SHP77 treated with DMSO at 0.1 percent for 48 hours (cell line): ENCODE measurements at places on chromosomes 1 and 21.

DNA sequence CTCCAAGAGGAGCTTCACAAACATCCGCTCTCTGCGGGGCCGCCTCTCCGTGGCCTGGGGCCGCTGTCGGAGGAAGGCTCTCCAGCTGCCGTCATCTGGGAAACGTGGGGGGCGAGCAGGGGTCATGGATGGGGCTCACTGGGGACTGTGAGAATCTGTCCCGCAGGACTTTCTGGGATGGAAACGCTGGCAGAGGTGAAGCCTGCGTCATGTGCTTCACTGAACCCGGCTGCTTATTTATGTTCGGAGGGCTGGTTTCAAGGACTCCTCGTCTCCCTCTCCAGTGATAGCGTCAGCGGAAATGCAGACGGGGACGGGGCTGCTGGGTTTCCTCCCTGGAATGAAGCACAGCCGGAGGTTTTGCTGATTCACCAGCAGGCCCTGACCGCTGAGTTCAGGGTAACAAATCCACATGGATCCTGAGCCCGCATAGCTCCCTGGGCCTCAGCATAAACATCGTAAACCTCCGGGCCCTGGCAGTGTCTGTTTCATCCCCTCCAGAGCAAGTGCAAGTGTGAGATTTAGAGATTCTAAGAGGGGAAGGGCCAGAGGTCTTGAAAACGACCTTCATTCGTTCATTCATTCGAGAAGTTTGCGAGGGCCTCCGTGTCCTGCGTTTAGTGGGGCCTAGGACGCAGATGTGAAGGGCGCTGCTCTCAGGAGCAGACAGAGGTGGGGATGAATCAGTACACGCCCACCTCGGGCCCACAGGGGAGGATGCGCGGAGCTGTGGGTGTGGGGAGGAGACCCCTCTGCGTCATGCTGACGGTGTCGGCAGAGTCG is 7.0 kb upstream of the POFUT2 start:
- no peak for DNase-seq

- no peak for DNase-seq
Measured at GRCh38 chr1:153532181-153532580, 3.6 kb downstream of the S100A6 start.

DNA sequence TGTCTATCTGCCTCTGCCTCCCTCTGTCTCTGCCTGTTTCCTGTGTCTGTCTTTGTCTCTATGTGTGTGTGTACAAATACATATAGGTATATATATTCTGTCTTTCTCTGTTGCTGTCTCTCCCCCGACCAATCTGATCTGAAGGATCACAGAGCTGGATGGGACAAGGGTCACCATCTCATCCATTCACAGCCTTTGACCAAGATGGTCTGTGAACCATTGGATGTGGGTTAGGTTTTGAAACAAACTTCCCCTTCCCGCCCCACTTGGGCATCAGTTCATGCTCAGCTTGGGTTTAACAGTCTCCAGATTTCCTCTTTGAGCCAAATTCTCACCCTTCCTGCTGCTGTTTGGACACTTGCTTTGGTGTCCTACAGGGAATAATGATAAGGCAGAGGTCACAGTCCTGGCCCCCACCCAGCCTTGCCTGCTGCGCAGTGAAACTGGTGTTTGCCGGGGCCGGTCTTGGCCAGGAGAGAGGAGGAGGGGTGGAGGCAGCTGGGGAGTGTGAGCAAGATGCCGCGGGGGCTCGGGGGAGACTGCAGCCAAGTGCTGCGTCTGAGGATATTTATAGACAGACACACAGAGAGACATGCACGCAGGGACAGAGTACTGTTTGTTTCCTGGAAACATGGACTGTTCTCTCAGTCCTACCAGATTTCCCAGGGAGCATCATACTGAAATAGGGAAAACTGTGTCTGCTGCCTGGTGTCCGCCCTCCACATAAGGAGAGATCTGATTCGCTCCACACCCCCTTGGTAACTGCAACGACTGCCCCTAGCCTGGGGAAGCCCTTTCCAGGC is 27.0 kb upstream of the BTG2 start:
- peak; percentile 88 for DNase-seq

DNA sequence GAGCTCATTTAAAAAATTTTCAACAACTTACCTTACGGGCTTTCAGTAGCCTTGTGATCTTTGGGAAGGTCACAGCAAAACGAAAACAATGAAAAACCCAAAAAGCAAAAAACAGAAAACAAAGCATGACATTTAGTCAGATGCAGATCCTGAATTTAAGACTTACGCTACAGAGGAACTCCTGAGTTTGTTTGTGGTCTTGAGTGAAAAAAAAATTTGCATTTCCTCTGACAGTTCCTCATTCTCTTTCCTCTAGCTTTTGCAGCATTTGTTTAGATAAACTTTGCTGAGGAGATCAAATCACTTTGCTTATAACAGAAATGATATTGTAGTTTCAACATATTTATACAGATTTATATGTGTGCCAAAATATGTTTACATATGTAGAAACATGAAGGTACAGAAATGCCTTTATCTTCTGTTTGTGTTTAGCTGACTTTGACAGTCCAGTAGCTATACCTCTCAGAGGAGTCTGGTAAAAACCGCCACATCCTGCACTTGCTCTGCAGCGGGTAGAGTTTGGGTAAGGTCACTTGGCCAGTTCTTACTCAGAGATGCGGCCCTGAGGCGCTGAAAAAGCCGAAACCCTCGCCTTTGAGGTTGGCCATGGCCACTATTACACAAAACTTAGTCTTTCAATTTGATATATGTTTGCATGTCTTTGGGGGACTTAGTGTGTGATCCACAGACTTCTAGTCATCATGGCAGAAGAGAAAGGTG is 142.5 kb downstream of the TNR start:
- DNase-seq = no peak

DNA sequence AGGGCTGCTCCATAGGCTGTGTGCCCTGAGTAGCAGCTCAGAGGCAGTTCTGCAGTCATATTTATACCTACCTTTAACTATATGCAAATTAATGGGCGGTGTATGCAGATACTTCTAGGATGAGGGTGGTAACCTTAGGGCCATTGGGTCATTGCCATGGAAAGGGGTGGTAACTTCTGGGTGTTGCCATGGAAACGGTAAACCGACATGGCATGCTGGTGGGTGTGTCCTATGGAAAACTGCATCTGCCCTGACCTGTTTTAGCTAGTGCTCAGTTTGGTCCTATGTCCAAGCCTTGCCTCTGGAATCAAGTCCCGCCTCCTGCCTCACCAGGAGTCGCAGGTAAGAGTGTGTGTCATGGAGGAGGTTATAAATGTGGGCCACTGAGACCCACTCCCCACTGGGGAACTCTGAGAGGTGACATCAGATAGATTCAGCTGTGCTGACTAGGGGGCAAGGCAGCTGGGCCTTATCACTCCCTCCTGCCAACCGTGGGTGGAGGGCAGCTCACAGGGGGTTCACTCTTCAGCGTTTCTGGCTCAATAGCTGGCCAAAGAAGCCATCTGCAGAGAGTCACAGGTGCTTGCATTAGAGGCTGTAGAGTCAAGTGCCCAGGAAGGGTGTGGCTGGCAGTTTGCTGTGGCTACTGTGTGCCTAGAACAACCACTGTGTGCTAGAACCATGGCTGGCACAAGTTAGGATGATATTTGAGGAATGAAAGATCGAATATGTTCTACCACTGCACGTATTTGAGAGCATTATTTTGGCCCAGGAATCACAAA is 19.0 kb downstream of the BACE2 start:
- DNase-seq = no peak

GRCh38 chr1:59505596-59506028 is 208.7 kb downstream of the FGGY start:
- no peak for DNase-seq

DNA sequence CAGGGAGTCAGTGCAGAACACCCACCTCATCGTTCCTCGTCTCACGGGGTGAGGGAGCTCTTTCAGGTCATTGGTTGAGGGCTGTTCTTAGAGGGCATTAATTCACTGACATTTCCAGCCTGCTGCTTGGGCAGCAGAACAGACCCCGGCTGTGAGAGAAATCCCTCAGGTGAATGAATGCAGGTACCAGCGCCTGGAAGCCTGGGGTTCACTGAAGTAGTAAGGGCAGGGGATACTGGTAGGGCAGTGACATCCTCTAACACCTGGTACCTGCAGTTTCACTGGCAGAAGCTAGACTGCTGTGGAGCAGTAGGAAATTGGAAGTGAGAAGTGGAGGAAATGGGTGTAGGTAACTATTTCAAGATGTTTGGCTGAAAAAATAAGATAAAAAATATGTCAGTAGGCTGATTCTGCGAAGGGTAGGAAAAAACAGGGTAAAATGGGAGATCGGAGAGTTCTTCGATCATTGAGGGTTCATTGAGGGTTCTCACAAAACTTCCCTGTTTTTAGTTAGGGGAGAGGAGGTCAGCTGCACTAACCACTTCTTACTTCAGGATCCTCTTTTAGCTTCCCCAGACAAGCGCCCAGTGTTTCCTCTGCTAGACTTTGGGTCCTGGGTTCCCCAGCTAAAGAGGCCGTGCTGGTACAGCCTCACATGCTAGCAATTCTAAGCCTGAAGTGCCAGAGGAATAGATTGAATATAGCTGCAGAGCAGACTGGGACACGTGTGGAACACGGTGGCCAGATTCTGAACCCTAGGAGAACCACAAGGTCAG is 55.2 kb downstream of the RNF220 start:
- no peak for DNase-seq

GRCh38 chr1:53014791-53015507 is 47.1 kb upstream of the PODN start:
- DNase-seq = peak; percentile 91

GRCh38 chr1:17423781-17424245 is 15.7 kb downstream of the RCC2 start:
- no peak for DNase-seq

GRCh38 chr1:173295995-173296394 is 88.9 kb upstream of the TNFSF4 start:
- DNase-seq = no peak
